GM23338 (cell line): ENCODE measurements at places on chromosomes 16 and 17.
A peak's percentile ranks its signal among the peaks of the same experiment; 100 is the strongest.

DNA sequence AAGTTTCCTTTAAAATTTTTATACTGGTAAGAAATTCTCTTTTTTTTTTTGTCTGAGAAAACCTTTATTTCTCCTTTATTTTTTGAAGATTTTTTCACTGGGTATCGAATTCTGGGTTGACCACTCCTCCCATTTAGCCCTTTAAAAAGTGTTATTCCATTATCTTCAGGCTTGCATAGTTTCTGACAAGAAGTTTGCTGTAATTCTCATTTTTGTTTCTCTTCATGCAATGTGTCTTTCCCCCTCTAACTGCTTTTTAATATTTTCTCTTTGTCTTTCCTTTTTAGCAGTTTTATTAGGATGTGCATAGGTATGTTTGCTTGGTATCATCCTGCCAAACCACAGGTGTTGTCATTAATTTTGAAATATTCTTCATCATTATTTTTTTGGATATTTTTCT, 67.7 kb upstream of the GOT2 start:
- DNase-seq = no peak

DNA sequence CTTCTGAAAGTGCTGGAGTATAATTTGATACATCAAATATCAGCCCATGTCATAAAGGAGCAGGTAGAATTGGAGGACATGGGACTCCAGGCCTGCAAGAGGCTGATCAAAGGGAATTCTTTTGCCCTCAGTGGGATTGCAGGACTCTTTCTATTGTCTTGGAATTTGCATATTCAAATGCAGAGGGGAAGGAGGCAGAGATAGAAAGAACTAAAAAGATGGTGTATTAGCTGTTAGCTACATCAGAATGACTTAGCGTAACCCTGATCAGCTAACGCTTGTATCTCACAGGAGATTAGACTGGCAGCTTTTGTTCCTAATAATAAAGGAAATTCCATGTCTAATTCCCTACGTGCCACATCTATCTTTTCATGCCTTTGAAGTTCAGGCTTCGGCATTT, 1014.7 kb upstream of the RBFOX1 start:
- peak; percentile 80 for DNase-seq

GRCh38 chr17:35766489-35766877, 5.8 kb downstream of the C17orf50 start:
- no peak for DNase-seq

DNA sequence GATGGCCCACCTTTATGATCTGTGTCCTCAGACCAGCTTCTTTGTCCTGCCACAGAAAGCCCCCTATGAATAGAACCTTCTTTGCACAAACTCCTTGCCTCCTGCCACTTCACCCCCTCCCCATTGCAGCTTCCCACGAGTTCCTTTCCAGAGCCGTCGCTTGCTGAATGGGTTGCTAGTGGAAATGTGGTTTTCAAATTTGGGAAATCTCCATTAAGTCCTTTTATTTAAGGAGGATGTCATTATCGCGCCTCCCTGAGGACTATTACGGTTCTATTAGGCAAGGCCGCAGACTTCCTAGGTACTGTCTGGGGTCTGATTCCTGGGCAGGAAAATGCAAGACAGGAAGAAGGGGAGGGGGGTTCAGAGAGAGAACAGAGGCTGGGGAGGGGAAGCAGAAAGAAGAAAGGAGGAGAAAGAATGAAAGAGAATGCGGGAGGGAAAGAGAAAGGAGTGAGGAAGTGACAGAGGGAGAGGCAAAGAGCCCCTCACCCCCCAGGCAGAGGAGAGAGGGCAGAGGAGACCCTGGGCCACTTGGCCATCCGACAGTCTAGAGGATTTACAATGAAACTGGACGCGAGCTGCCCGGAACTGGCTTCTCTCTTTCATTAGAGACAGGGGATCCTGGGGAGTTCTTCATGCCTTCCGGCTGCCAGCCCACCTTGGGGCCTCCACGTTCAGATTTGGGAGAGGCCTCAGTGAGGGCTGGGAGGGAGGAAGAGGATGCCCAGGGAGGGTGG, 31.7 kb upstream of the ETV4 start:
- no peak for DNase-seq
